Left cardiac atrium (tissue), 4 donors: ENCODE measurements at places on chromosomes 13 and 19. TPM values are rescaled to one million over a fixed set of nuclear protein-coding genes. Genes with fewer than 3 reads are reported as not detected.

The HPN gene
- 5.6 TPM for total RNA-seq

The NTN5 gene
- total RNA-seq, result 0.27 TPM

The KLK15 gene
- total RNA-seq, result not detected

The IGFL2 gene
- not detected for total RNA-seq

The COX7A1 gene
- total RNA-seq, result 1,384 TPM

The EFNA2 gene
- not detected for total RNA-seq

The DPY19L3 gene
- 13.4 TPM for total RNA-seq

The ZNF536 gene
- 1.2 TPM for total RNA-seq

The MYO16 gene
- total RNA-seq, result 3.2 TPM

The CEACAM7 gene
- not detected for total RNA-seq

GRCh38 chr19:21593502-21593901, 88.1 kb downstream of the ZNF429 start:
- no peak for DNase-seq

- DNase-seq, result peak; percentile 33
Measured at GRCh38 chr19:41548954-41549688, 26.8 kb upstream of the CEACAM21 start.

GRCh38 chr13:110575322-110576069, 14.0 kb upstream of the RAB20 start:
- DNase-seq, result peak; percentile 50

- DNase-seq, result no peak
Measured at GRCh38 chr13:80047406-80047805, 293.5 kb downstream of the SPRY2 start.

GRCh38 chr19:24074720-24075454, 12.1 kb upstream of the ZNF254 start:
- no peak for DNase-seq

GRCh38 chr13:73715114-73715910, 418.9 kb downstream of the KLF12 start:
- DNase-seq, result no peak

DNA sequence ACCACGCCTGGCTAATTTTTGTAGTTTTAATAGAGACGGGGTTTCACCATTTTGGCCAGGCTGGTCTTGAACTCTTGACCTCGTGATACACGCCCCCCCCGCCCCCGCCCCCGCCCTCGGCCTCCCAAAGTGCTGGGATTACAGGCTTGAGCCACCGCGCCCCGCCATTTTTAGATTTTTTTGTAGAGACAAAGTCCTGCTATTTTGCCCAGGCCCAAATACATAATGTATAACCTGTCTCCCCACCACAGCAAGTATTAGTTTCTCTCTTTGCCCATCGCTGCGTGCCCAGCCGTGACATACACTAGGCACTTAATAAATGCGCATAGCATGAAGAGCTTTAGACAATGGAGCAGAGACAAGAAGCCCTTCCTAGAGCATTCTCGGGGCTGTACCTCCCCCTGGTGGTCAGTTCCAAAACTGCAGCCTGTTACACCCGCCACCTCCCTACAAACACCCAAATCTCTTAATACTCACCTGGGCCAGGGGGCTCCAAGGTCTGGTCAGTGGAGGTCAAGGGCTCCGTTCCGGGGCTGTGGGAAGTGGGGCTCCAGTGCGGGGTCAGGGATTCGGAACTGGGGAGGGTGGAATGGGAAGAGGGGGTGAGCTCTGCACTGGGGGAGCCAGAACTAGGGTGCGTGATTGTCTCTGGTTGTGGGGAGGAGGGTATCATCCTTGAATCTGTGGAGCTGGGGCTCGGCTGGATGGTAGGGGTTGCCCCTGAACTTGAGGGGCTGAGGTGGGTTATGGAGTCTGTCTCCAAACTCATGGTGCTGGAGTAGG, 22.5 kb downstream of the IQCN start:
- DNase-seq, result peak; percentile 68

GRCh38 chr13:50369646-50370045, 354.4 kb downstream of the KCNRG start:
- DNase-seq, result no peak

DNA sequence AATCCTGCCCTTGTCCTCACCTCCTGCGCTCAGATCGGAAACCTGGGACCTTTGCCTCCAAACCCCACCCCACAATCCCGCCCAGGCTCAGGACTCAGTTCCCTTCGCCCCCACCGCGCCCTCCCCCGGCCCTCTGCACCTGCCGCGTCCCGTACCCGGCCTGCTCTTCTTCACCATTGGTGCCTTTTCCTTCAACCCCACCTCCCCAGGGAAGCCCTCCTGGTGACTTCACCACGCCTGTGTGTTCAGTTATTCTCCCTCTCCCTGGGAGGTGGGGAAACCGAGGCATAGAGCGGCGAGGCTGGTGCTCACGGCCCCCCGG, 19.3 kb upstream of the TCF3 start:
- no peak for DNase-seq

- no peak for DNase-seq
Measured at GRCh38 chr19:10093295-10094186, 7.4 kb downstream of the SHFL start.

DNA sequence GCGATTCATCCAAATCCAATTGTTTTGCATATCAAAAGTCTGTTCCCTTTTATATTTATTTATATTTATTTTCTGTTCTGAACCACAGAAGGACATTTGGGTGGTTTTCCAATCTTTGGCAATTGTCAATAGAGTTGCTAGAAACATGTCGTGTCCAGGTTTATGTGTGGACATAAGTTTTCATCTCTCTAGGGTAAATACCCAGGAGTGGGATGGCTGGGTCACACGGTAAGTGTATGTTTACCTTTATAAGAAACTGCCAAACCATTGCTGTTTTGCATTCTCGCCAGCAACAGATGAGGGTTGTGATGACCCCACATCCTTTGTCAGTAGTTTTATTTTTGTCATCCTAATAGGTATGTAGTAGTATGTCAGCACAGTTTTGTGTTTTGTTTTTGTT, 12.5 kb downstream of the AP1M1 start:
- DNase-seq, result no peak

DNA sequence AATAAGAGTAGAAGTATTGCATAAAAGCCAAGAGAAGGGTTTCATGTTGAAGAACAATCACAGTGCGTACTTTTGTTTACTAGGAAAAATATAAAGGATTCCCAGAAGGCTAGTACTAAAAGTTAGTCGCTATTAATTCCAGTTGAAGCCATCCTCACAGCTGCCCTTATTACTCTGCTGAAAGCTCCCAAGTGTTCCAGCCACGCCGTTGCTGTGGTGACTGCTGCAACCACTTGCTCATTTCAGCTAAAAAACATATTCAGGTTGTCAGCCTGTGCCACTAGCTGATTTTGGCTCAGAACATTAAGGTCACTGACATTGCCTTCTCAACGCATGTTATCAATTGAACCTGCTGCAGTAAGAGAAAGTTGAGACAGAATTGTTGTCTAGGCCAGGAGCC, 87.1 kb upstream of the FNDC3A start:
- no peak for DNase-seq

DNA sequence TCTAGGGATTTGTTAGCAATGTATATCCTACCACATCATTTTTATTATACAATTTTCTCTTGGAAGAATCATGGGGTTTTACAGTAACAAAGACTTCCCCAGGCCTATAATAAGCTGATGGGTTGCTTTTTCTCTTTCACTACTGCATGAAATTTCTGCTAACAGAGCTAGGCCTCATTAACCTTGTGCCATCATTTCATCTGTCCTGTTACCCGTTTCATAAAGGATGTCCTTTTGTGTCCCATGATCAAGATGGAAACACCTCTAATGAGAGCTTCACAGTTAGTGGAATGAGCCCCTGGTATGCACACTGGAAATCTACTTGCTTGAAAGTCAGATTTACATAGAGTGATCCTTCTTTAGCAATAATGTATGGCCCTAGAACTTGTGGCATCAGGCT, 138.7 kb downstream of the RXFP2 start:
- no peak for DNase-seq

- DNase-seq, result no peak
Measured at GRCh38 chr13:111632906-111633305, 312.5 kb downstream of the TEX29 start.

DNA sequence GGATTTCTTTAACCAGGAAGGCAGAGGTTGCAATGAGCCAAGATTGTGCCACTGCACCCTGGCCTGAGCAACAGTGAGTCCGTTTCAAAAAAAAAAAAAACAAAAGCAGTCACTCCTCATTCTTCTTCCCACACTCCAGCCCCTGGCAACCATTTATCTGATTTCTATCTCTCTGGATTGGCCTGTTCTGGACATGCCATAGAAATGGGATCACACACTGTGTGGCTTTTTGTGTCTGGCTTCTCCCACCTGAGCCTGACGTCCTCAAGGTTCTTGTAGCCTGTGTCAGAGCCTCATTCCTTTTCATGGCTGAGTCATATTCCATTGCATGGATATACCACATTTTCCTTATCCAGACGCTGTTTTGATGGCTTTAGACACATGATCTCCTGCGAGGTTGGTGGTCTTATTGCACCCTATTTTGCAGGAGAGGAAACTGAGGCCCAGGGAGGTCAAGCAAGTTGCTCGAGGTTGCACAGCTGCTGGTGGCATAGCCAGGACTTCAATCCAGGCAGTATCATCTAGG, 15.8 kb upstream of the FEM1A start:
- no peak for DNase-seq

- no peak for DNase-seq
Measured at GRCh38 chr19:15843203-15843893, 27.9 kb upstream of the OR10H1 start.

GRCh38 chr19:1407528-1408299, at the start of gene DAZAP1:
TSS of gene DAZAP1 (plus strand) at chr19:1407586. CDS start at chr19:1407774, 188 bp downstream.
- no peak for DNase-seq

GRCh38 chr19:14103310-14103709, 12.8 kb upstream of the SAMD1 start:
- DNase-seq, result no peak

- no peak for DNase-seq
Measured at GRCh38 chr13:43895940-43896339, 16.2 kb downstream of the LACC1 start.

GRCh38 chr13:32115066-32115465, 83.5 kb downstream of the FRY start:
- DNase-seq, result no peak

- no peak for DNase-seq
Measured at GRCh38 chr13:76851961-76852360, 34.2 kb downstream of the KCTD12 start.

DNA sequence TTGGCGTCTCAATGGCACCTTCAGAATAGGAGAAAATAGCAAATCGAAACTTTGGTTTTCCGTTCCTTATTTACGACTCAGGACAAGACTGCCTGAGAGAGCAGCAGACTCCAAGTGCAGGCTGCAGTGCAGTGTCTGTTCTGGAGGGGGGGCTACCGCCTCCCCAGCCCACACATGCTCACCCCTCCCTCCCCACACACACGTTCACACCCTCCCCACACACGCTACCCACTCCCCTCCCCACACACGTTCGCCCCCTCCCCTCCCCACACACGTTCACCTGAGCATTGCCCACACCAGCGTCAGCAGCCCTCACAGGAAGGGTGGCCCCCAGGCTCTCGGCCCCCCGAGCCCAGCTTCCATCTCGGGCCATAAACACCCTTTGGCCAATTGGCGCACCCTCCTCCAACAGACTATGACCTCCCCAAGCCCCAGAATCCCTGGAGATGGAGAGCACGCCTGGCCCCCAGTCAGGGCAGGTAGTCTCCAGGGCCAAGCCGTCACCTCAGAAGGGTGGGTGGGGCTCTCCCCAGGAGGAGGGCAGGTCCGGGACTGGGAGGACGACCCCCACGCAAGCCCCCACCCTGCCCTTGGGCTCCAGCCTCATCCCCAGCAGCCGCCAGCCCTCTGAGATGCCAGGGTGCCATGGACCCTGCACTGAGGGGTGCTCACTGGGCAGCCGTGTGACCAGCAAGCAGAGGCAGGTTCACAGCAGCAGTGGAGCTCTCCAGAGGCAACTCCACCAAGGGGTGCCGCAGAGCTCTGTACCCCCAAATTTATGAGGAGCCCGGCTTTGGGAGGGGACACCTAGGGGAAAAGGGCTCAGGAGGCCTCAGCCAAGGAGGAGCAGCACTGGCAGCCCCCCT, 27.5 kb downstream of the RASA3 start:
- DNase-seq, result peak; percentile 17

- DNase-seq, result no peak
Measured at GRCh38 chr19:14779151-14779550, 791 bp upstream of the ADGRE2 start.

GRCh38 chr19:11963566-11964355, 1.1 kb upstream of the ZNF763 start:
- DNase-seq, result peak; percentile 85
